ENCODE measurements at places on chromosomes 2 and 18. TPM values are rescaled to one million over a fixed set of nuclear protein-coding genes. Genes with fewer than 3 reads are reported as not detected.

CYP27C1 gene
- total RNA-seq: 2.4 TPM

CABYR gene
- 4.8 TPM for total RNA-seq

LHCGR gene
- 0.39 TPM for total RNA-seq

PDE11A gene
- 0.22 TPM for total RNA-seq

RBM43 gene
- 26.4 TPM for total RNA-seq

ACTR2 gene
- 162 TPM for total RNA-seq
